ENCODE measurements at places on chromosomes 16 and 17.
A peak's percentile ranks its signal among the peaks of the same experiment; 100 is the strongest.

DNA sequence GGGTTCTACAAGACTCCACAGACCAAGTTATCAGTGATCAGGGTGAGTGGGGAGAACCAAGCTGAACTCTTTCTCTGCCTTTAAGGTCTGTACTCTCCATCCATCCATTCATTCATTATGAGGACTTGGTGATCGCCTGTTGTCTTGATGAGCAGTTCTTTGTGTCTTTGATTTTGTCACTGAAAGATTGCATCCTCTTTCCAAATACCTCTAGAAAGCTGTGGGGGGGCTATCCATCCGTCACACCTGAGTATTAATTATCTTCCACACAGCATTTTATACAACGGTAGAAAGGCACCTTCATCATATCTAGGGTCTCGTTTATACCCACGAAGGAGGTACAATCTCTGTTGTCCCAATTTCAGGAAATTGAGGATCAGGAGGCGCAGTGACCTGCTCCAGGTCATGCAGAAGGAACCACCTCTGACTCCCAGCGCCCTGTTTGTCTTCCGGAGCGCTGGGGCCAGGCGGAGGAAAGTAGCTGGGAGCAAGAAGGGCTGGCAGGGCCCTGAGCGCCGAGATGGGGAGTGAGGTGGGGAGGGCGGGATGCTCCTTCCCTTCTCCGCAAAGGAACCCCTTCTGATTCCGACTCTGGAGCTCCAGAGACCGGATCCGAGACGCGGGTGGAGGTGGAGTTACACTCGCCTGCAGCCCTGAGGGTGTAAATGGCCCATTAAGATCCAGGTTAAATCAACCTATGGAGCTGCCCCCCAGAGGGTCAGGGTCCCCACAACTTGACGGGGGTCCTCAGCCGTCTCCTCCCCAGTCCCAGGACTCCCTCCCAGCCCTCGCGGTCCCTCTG, 605 bp upstream of the ABAT start:
- no peak for DNase-seq

- no peak for DNase-seq
Observed at GRCh38 chr16:16881814-16882213, 502.9 kb downstream of the NPIPA7 start.

DNA sequence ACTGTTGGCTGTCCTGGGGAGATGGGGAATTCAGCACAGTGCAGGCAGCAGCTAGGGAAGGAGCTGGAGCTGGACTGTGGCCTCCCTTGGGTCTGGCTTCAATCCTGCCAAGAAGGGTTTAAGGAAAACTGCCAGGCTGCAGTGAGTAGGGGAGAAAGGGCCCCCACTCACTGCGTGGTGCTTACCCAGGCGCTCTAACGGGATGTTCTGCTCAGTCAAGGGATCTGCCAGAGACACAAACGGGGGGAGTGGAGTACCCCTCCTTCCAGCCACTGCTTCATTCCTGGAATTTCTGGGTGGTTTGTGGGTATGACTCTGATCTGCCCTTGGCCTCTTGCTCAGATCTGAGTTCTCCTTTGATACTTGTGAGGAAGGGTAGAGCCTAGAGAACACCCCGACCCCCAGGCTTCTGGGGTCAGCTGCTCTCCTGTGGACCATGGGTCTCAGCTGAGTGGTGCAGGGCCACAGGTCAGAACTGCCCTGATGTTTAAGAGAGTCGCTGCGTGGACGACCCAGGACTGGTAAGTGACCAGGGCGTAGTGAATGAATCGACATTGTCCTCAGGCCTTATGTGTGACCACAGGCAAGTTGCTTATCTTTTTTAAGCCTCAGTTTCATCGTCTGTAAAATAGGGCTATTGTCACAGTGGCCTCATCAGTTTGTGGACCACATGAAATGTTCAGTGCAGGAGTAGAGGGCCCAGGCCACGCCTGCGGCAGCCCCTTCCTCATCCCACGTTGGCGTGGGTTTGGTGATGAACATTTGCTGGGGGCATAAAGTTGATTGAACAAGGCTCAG, 9.6 kb downstream of the CRISPLD2 start:
- DNase-seq: no peak

- DNase-seq: peak; percentile 46
Observed at GRCh38 chr17:9644910-9645751, at the start of gene USP43. Gene USP43, plus strand, starts transcription at chr17:9645517. Its CDS starts 116 bp downstream, at chr17:9645633.

- DNase-seq: no peak
Observed at GRCh38 chr16:67954421-67955196, 10.7 kb upstream of the LCAT start.

DNA sequence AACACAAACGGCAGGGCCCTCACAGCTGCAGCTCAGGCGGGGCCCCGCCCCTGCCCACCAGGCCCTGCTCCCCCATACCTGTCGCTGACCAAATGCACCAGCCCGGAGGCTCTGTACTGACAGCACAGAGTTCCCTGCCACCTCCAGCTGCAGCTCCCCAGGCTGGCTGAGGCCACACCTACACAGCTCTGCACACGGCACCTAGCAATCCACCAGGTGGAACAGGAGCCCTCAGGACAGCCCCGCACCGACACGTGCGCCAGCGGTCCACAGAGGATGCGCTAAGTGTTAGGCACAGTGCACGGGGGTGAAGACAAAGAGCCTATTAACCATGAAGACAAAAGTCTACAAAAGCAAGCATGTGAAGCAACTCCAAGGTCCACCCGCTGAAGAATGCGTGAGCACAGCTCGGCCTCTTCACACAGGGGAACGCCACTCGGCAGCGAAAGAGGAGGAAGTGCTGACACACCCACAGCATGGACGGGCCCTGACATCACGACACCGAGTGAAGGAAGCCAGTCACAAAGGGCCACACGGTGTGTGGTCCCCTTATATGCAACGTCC, 5.4 kb downstream of the ZCCHC14 start:
- no peak for DNase-seq

All from mesothelial cell of epicardium (in vitro differentiated cells).